ENCODE measurements at places on chromosomes 1 and 21.
A peak's percentile ranks its signal among the peaks of the same experiment; 100 is the strongest.

GRCh38 chr1:86712088-86712860, 7.9 kb downstream of the SH3GLB1 start:
- no peak for DNase-seq

DNA sequence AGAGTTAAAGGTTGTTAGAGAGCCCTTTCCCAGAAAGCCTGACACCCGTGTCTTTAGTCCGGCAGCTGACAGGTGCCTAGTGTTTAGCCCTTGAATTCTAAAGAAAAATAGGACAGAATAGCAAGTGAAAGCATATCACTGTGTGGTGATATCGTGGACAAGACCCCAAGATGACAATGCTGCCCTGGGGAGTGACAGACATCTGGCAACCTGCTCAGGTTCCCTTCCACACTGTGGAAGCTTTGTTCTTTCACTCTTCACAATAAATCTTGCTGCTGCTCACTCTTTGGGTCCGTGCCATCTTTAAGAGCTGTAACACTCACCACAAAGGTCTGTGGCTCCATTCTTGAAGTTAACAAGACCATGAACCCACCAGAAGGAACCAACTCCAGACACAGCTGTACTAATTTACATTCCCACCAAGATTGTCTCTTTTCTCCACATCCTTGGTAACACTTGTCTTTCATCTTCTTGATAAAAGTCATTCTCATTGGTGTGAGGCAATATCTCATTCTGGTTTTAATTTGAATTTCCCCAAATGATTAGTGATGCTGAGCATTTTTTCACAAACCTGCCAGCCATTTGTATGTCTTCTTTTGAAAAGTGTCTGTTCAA, 107.6 kb upstream of the SGIP1 start:
- DNase-seq = no peak

DNA sequence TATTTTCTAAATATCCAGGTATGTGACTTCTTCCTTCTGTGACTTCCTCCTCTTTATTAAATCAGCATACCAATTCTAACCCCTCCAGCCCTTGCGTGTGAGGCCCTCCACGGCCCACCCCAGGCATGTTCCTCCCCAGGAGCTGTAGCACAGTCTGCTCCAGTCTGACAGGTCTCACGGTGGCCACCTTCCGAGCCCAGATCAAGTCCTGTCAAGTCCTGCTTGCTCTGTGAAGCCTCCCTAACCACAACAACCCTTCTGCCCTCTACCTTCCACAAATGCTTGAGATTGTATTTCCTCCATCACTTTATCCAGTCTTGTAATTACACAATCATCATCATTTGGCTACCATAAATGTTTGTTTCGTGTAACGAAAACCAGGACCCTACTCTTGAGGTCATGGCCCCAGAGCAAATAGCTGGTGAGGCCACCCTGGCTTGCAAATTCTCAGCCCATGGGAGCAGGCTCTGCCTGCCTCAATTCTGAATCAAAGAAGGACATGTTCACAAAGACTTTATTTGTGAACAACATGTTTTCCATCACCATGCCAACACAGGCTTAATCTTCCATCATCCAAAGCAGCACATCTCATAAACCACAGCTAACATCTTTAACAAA, 33.0 kb upstream of the S100A7 start:
- no peak for DNase-seq

DNA sequence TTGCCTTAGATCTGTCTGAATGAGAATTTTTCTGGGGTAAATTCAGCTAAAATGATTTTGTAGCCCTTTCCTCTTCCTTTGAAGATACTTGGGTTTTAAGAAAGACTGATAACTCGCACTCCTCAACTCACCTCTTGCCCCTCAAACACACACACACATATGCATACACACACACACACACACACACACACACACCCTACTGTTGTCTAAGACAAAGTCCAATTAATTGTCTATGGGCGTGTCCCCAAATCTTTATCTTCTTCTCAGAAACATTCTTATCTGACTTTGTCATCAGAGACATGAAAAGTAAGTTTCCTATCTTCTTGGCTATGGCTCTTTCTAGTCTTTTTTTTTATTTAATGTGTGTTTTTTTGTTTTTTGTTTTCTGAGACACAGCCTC, 36.1 kb upstream of the SMYD2 start:
- no peak for DNase-seq

DNA sequence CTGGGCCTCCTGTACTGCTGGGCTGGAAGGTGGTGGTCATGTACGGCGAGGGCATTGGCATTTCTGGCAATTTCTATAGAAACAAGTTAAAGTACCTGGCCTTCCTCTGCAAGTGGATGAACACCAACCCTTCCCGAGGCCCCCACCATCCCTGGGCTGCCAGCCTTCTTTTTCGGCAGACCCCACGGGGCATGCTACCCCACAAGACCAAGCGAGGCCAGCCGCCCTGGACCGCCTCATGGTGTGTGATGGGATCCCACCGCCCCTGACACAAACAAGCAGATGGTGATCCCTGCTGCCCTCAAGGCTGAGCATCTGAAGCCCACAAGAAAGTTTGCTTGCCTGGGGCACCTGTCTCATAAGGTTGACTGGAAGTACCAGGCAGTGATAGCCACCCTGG, 76.0 kb downstream of the NFASC start:
- no peak for DNase-seq

GRCh38 chr1:211619033-211619996, 40.4 kb upstream of the SLC30A1 start:
- no peak for DNase-seq

GRCh38 chr1:104878203-104878909, 1128.7 kb downstream of the AMY1C start:
- DNase-seq = peak; percentile 10

GRCh38 chr1:171841931-171842761, 848 bp downstream of the DNM3 start:
- no peak for DNase-seq

DNA sequence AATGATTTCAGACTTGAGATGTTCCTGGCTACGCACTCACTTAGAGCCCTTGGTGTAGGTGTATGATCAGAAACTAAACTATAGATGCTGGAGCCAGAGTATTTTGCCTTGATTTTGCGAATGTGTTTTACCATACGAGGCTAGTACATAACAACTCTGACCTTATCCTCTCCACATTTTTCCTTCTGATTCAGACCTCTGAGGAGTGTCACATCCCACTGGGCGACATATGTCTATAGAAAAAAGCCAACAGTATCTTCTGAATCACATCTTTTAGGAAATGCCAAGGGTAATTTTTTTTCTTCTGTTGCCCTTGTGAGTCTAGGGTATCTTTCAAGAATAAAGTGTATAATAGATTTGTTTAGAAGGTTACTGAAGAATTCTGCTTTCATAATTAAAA, 49.6 kb downstream of the AK4 start:
- no peak for DNase-seq

DNA sequence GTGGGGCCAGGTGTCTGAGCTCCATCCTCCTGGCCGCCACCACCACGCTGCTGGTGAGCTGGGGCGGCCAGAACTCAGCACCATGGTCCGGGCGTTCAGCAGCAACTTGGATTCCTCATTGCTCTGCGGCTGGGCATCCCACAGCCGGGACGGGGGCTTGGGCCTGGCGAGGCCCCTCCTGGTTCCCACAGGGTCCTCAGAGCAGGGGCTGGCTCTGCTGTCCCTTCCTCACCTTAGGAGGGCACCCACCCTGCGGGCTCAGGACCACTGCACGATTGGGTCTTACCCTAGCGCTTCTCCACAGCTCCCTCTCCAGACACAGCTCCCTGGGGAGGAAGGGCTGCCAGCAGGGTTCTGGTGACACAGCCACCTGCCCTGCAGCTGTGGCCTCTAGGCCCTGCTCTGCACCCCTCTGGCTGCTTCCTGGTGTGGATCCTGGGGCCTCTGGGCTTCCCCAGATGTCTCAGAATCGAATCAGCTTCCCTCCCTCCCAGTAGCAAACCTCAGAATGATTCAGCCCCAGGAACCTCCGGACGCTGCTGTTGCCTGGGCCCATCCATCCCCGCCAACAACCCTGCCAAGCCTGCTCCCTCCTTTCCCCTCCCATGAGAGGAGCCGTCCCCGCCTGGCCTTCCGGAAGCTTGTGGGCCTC, 25.0 kb downstream of the CRYAA start:
- peak; percentile 25 for DNase-seq

DNA sequence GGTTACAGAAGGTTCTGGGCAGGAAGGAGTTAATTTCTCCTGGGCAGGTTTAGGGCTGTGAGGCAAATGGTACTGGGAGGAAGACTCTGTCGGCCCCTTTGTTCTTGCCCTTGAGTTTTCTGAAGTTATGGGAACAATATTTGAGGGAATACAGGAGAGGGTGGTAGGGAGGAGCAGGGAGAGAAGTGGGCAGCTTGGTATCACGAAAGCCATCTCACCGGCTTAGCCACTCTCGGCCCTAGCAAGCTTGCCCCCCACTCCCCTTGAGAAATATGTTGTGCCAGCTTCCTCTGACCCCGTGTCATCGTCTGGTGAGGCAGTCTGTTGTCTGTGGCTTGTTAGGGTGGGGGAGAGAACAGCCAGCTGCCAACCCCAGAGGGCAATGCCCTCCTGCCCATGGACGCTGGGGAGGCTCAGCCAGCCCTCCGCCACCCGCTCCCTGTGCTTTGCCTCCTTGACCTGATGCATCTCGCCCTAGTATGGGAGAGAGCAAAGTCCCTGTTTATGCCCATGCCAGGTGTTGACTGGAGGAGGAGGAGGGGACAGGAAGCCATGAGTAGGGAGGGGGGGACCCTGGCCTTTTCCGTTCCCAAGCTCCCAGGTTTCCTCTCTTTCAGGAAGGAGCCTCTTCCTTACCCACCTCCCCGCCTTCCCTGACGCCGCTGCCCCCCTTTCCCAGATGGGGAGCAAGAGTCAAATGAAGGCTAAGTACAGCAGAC, 1.2 kb downstream of the EFNA1 start:
- no peak for DNase-seq

DNA sequence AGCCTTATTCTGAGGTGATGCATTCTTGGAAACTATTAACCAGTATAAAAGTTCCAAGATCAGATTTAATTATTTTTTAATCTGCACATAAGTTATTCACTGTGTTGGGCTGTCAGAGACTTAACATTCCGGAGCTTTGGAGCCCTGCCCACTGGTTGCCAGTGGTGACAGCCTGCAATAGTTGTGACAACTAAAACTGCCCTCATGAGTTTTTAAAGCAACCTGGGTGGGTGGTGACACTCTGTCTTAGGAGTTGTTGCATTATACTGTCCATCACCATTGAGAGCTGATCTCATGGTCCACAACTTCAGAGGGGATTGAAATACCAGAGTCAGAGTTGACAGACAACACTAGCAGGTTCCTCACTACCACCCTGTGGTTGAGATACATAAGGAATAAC, 653.9 kb upstream of the USP24 start:
- no peak for DNase-seq

GRCh38 chr1:155899683-155900082, 11.5 kb downstream of the RIT1 start:
- no peak for DNase-seq

DNA sequence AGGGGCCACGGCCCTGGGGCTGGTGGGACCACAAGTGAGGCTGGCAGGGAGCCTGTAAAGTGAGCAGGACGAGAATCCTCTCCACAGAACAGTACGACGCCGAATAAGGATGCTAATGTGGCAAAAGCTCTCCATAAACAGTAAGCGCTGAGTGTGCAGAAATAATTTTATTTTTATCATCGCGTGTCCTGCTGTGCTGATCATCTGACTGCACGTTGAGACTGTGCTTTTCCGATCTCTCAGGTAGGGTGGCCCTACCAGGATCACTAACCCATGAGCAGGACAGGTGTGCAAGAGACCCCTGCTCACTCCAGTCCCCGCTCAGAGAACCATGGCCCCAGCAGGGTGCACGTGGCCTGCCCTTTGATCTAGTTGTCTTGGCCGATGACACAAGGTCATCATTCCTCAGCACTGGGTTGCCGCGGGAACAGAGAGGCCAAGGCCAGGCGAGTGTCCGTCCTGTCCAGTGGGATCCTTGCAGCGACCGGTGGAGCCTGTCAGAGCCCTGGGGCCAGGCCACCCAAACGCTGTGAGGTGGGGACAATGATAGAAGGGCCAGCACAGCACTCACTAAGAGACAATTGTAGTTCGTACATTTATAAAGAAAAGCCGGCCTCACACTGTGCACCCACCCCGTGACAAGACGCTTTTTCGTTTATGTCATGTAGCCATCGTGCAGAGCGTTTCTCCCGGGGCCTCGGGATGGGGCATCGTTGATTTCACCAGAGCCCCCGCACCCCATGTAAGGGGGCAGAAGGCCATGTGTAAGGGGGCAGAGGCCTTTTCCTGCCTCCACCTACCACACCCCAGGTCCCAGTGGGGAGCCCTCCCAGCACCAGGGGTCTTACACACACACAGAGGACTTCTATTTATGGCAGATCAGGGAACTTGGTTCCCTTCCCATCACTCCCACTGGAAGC, 52.7 kb upstream of the ADARB1 start:
- DNase-seq = no peak

DNA sequence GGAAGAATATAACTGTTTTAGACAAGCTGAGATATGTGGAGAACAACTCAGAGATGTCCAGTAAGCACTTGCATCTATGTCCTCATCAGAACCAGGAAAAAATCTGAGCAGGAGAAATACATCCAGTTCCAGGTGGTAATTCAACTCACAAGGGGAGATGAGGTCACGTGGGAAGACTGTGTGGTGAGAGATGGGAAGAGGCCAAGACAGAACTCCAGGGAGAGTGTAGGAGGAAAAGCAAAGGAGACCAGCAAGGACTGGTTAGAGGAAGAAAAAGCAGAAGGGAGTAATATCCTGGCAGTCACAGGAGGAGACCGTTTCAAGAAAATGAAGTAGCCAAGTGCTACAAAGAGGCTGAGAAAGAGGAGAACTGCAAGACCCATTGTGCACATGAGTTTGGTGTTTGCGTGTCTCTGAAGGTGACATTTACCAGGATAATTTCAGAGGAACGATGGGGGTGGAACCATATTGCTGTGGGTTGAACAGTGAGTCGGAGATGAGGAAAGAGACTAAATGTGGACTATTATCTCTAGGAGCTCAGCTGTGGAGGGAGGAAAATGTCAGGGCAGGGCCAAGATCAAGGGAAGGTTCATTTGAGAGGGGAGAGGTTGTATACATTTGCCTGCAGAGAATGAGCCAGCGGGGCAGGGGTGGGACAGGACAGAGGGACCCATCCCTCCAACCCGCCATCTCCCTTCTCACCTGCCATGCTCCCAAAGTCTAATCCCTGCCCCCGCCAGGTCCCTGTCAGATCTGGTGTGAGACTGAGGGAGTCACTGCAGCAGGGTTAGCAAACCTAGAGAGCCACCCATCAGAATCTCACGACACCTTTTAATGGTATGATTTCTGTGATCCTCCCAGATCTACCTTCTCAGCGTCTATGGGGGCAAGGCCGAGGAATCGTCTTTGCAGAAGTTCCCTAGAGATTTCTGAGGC, 24.9 kb downstream of the SUSD4 start:
- no peak for DNase-seq
